Suppressor macrophage treated with lipopolysaccharide for 4 hours (primary cell): ENCODE measurements at places on chromosomes 5 and 9.
A peak's percentile ranks its signal among the peaks of the same experiment; 100 is the strongest.

- no peak for DNase-seq
These were observed 294.0 kb upstream of the EFNA5 start for GRCh38 chr5:107964722-107965121.

GRCh38 chr5:53335115-53335514 is 145.3 kb upstream of the FST start:
- no peak for DNase-seq

DNA sequence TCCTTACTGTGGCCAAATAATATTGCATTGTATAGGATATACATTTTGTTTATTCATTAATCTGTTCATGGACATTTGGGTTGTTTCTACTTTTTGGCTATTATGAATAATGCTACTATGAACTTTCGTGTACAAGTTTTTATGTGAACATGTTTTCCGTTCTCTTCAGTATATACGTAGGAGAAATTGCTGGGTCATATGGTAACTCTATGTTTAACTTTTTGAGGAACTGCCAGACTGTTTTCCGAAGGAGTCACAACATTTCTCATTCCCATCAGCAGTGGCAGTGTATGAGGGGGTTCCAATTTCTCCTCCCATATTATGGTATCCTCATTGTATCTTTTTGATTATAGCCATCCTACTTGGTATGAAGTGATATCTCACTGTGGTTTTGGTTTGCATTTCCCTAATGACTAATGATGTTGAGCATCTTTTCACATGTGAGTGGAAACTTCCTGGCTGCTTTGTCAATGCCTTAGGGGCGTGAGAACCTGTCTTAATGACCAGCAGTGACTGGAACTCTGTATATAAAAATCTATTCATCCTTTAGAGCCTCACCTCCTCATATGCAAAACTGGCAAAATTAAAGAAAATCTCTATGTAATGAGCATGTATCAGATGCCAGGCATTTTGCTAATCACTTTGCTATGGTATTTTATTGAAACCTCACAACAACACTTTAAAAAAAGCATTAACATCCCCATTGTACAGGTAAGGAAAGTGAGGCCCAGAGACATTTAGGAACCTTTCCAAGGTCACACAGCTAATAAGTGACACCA is 47.8 kb upstream of the TGFBR1 start:
- DNase-seq, result peak; percentile 75

- peak; percentile 75 for DNase-seq
These were observed 1.2 kb upstream of the SMARCA2 start for GRCh38 chr9:2013743-2014475.

DNA sequence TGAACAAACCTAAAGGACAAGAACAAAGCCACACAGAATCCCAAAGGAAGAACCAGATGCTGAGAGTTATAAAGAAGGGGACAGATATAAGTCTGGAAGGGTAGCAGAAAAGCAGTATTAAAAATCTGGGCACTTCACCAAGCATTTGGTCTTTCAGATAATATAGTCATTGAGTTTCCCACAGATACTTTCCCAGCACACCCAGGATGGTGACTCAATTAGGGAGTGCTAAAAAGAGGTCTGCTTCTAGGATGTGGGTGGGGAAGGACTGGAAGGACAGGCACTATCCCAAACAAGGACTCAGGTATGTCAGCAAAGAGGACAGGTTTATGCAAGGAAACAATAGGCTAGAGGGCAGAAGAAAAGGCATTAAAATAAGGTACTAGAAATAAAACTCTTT is 59.3 kb downstream of the DIAPH1 start:
- DNase-seq, result no peak

GRCh38 chr5:133884569-133885311 is 83.7 kb downstream of the C5orf15 start:
- DNase-seq, result no peak
